ENCODE measurements at places on chromosomes 5 and 9.
A peak's percentile ranks its signal among the peaks of the same experiment; 100 is the strongest.

DNA sequence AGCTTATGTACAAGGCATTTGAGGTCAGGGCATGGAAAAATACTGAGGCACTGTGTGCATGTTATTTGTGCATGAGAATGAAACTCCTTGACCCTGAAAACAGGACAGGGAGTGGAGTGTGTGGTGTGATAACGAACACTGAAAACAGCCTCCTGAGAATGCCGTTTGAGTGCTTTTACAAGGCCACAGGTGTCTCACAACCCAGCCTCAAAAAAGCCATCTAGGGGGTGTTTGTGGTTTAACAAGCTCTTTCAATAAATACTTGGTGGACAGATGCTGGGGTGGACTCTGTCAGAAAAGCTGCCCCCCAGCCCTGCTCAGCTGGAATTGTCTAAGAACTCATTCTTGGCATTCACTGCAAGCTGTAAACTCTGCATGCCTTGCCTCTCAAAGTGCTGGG lies 94.0 kb upstream of the SLC25A48 start:
- DNase-seq: no peak

DNA sequence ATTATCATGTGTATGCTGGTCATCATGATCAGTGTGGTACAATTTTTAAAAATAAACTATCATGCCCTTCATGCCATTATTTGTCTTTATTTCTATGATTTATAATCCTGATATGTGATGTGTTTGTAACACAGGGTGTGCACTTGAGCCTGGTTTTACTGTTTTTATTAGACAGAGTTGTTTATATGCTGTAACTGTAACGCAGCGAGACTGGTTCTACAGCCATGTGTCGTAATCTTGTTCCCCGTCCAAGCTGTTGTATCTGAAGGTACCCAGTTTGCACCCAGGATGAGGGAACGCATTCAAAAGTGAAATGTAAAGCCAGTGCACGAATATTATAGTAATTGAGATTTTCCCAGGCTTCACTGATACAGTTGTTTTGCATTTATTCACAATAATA lies 28.2 kb downstream of the SNX18 start:
- DNase-seq: no peak

DNA sequence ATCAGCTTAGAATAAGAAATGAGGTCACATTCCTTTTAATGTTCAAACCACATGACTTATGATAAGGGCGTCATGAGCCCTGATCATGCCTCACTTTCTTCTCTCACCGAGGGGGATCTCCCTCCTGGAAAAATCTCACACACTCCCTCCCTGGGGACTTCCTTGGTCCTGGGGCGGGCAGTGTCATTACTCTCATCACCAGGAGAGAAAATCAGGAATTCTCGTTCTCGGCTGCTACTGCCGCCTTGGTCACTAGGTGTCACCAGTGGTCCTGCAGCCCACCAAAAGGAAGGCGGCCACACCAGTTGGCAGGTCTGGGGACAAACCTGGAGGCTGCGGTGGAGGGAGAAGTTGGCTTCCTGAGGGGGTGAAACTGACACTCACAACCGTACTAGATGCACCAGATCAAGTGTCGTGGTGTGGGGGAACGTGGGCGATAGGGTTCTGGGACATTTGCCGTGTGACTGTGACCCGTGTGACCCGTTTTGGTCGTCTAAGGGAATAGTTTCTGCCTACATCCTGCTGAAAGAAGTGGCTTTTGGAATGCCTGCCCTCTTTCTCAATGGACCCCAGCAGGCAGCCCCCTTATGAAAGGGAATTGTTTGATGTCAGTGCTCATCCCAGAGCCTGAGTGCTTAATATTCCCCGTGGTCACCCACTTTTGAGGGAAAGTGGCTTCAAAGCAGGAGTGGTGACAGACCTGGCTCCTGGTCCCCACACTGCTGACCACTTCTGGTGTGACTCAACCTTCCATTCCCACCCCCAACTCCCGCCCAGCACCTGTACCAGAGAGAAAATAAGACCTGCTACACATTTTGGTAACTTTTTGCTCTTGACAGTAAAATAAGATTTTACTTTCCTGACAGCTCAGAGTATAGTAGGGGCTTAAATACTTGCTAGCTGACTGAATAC lies 63.2 kb downstream of the ACER2 start:
- DNase-seq: peak; percentile 60

DNA sequence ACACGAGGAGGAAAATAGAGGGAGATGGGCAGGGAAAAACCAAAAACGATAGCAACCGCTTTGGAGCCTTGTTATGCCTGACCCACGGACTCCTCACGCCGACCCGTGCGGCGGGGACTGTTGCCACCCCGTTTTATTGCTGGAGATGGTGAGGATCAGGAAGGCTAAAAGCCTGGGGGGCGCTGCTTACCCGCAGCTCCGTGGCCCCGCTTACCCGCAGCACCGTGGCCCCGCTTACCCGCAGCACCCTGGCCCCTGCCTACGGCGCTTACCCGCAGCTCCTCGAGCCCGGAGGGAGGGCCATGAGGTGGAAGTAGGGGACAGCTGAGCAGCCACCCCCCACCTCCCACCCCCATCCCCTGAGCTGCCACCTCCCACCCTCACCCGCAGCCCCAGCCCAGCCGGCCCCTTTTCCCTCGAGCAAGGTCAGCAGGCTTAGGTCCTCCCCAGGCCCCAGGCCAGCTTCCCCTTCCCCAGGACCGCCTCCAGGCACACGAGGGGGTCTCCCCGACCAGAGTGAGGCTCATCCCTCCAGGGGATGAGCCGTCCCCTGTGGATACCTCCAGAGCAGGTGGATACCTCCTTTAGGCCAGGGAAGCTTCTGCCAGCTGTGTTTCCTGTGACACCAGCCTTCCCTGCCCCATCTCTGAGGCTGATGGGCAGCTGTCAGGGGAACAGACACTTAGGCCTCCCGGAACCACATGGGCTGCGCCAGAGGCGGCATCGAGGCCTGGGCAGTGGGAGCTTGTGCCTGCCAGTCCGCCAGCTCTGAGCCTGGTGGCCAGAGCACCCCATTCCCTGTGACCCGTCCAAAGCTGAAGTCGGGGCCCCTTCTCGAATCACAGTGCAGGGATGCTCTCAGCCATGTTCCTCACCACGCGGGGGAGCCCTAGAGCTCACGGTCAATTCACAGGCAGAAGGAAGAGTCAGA lies 92.3 kb downstream of the LMX1B start:
- DNase-seq: peak; percentile 86

DNA sequence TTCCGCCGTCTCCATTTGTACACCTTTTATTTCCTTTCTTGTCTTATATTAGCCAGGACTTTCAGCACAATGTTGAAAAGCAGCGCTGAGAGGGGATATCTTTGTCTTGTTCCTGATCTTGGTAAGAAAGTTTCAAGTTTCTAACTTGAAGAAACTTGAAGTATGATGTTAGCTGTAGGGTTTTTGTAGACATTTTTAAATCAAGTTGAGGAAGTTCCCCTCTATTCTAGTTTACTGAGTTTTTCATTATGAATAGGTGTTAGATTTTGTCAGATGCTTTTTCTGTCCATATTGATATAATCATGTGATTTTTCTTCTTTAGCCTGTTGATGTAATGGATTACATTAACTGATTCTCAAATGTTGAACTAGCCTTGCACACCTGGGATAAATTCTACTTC lies 425.7 kb downstream of the PIK3R1 start:
- DNase-seq: no peak

GRCh38 chr9:134458207-134459108 lies 132.2 kb downstream of the RXRA start:
- DNase-seq: no peak

- DNase-seq: no peak
Observed at GRCh38 chr5:157431544-157432200, 28.3 kb upstream of the NIPAL4 start.

GRCh38 chr9:114822708-114823107 lies 16.9 kb upstream of the TNFSF15 start:
- no peak for DNase-seq

DNA sequence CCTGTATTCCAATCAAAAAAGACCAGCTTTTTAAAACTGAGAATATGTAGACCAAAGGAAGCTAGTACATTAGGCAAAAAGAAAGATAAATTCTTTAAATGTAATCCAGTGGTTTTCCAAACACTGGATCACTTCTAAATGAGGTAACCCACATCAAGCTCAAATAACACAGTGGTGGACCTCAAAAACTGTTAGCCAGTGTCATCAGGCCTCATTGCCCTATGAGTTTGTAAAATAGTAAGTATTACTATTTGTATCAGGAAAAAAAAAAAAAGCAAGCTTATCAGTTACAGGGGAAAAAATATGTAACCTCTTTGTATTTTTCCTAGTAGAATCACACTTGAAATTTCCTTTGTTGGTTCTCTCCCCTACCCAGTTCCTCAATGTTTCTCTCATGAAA lies 6.7 kb downstream of the MTX3 start:
- no peak for DNase-seq

GRCh38 chr9:33690143-33690933 lies 105.0 kb upstream of the PRSS3 start:
- DNase-seq: no peak

GRCh38 chr5:135362102-135362501 lies 36.9 kb downstream of the MACROH2A1 start:
- no peak for DNase-seq

DNA sequence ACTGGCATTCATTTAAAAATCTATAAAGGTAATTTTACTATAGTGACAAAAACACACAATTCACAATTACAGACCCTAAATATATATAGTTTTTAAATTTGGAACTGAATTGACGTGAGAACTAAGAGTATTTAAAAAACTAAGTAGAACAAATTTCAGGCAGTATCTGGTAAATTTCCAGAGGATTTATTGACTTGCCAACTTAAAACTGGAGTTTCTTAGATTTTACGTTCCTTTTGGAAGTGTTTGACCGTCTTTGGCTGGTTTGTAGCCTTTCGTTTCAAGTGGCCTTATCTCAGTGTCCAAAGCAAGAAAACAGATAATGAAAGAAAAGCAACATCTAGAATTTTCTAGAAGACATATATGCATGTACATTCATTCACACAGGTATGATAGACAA lies 234.4 kb upstream of the VLDLR start:
- no peak for DNase-seq

DNA sequence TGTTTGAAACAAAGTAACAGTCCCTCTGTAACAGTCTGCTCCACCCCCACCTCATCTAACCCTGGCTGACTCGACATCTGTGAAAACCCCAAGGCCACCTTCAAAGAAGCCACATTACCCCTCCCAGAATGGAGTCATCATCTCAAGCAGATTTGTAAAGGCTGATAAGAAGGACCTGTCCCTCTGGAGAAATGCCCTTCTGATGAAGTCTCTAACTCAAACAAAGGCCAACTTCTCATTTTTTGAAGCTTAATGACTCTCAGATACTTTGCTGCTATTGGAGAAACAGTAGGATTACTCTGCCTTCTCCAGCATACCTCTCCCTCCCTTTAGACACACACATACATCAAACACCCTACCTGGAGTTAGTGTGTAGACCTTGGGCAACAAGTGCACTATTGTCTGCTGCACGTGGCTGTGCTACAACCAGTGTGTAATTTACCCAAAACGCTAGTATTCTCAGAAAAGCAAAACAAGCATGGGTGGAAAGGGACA lies 5.3 kb upstream of the SUSD1 start:
- peak; percentile 55 for DNase-seq

- DNase-seq: no peak
Observed at GRCh38 chr5:79418276-79418675, 95.7 kb downstream of the HOMER1 start.

DNA sequence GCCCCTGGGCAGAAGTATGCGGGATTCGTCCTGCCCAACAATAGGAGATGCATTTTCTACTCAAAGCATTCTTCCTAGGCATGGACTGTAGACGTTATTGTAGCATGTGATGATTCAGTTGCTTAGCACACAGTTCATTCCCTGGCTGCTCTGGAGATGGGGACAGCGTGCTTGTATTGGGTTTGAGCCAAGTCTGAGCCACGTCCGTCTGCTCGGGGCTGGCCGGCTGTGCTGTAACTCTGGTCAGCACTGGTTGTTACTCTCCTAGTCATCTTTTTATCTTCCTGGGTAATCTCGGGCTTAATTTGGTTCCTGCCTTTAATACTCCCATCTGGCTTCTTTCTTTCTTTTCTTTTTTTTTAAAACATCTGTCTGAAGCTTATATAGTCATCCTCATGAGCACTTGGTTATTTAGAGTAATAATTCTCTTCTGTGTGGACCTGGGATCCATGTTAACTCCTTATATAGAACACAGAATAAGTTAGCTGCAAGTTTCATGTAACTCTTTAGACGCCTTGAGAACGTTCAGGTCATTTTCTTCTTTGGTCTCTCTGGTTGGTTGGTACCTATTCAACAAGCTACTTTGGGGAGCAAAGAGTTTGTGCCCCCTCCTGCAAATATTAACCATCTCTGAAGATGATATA lies 118.8 kb upstream of the RPS23 start:
- DNase-seq: no peak

GRCh38 chr5:88399561-88399960 lies 130.9 kb upstream of the TMEM161B start:
- DNase-seq: no peak

- no peak for DNase-seq
Observed at GRCh38 chr9:106179191-106179590, 484.9 kb downstream of the TMEM38B start.

DNA sequence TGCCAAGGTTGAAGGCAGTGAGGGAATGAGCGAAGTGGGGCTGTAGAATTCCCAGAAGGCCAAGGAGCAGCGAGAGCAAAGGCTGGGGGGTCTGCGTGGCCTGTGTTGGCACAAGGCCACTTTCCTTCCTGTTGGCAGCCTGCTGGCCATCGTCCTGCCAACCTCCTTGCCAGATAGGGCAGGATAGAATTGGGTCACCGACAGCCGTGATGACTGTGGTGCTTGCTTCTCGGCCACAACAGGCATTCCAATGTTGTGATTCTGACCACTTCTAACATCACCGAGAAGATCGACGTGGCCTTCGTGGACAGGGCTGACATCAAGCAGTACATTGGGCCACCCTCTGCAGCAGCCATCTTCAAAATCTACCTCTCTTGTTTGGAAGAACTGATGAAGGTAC lies 18.9 kb downstream of the TRIP13 start:
- no peak for DNase-seq

DNA sequence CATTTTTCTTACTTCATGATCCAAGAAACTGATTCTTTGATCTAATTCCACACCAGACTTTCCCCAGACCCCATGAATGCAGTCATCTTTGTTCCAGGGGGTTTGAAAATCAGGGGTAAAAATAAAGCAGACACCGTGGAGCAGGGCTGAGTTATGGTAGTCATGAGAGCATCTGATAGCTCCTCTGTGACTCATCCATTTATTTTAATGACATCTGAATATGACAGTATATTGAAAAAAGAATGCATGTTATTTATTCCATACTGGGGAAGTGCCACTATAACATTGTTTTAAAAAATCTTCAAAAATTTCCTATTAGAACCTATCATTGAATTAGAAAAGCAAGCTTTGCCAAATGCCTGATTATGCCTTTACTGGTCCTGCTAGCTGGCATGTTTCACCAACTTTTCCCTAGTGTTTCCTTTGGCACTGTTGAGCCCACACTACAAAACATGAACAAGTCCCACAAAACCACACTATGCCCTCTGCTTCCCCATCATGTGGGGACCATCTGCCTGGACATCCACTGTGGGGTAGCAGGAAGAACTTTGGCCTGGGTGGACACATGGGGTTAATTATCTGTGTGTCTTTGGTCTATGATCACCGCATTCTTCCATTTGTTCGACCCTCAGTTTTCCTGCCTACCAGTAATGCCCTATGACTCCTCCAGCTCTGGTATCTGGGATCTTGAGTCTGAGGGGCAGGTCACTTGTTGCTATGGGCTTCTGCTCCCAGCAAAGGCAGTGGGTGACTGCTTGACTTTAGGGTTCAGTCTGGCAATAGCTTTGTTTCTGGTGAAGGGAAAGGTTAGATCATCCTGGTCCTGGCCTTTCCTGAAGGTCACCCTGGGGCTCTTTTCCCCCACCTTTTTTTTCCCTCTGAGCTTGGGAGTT lies 82.7 kb upstream of the PANK3 start:
- no peak for DNase-seq

GRCh38 chr9:71830153-71830552 lies 61.8 kb upstream of the CEMIP2 start:
- no peak for DNase-seq

GRCh38 chr5:93602241-93603077 lies 19.4 kb downstream of the NR2F1 start:
- DNase-seq: no peak
